ENCODE measurements at places on chromosomes 2 and 18.

DNA sequence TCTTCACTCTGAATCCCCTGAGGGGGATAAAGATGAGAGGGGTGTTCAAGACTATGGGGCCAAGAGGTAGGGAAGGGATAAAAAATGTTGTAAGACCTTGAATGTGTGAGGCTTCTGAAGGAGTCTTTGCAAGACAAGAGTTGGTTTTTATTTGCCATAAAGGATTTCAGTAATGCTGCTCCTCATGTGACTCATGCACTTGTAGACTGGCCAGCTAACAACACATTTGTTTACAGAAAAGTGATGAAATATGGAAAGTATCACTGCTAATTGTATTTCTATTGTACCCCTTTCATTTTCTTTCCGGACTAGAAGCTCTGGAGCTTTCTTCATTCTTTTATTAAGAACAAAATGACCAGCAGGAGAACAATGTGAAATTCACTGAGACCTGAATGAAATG is 782.1 kb downstream of the EPHA4 start:
- no peak for DNase-seq

DNA sequence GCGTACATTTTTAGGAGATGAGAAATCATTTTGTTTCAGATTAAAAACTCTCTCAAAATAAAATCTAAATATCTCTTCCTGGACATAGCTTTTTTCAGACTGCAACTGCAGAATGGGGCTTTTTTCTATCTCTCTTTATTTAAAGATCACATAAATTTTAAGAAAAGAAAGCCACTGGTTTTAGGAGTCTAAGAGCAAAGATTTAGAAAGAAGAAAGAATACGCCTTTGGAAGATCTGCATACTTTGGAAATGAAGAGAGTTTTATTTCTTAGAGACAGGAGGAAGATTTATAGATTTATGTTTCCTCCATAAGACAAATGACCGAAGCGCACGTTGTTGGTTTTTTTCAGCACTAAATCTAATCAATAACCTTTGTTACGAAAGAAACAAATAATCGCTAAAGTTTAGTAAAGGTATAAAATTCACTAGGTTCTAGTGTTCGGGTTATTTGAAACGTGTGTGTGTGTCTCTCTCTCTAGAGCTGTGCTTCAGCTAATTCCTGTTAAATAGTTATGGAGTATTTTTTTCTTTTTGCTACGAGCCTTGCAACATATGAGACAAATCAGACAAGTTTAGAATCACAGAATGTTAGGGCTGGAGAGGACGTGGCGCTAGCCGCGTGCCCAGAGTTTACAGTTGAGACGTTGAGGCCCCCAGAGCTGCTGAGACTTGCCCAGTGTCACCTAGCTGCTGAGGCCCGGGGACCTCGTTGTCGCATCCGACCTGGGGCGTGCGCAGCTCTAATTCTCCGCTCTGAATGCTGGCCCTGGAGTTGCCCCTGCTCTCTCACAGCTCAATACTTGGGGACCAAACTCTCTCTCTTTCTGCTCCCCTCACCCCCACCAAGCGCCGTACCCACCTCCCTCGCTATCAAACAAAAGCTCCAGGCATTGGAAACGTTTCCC is 69.9 kb downstream of the CTAGE1 start:
- no peak for DNase-seq

- DNase-seq, result no peak
Observed at GRCh38 chr18:3120356-3120755, 99.4 kb downstream of the MYOM1 start.

DNA sequence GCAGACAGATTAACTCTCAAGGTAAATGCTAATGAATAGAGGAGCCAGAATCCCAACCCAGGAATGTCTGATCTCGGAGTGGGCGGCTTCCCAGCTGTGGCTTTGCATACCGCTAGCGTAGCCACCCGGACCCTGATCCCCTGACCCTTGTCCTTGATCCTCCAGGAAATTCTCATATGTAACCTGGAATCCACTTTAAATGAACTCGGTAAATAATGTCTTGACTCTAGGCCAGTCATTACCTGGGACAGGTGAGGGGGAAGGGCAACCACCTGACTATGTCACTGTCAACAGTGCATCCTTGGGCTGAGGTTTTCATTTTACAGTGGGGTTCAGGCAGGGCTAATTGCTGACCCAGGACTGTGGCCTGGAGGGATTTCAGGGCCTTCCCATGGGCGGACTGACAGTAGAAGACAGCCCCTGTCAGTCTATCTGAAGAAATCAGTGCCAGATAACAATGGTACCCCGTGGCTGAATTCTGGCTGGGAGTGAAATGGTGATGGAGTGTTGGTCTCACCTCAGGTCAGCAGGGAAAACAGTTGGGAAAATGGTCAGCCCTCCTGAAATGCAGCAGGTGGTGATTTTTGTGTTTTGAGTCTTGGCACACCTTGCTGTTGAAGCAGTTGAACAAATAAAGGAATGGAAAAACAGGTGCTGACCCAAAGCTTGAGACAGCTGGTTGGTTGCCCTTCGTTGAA is 9.6 kb downstream of the ACKR3 start:
- no peak for DNase-seq

DNA sequence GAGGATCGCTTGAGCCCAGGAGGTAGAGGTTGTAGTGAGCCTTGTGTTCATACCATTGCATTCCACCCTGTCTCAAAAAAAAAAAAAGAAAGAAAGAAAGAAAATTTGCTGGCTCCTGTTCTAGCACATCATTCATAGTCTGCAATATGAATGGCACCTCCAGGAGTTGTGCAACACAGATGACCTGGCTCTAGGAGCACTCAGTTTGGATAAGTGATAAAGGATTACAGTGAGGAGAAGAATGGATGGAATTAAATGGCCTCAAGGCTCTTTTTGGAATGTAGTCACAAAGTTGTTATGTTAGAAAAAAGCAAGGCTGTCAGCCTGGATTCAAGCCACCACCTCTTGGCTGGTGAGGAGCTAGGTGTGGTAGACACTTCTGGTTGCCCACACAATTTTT is 21.5 kb upstream of the SPRED2 start:
- peak; percentile 29 for DNase-seq

DNA sequence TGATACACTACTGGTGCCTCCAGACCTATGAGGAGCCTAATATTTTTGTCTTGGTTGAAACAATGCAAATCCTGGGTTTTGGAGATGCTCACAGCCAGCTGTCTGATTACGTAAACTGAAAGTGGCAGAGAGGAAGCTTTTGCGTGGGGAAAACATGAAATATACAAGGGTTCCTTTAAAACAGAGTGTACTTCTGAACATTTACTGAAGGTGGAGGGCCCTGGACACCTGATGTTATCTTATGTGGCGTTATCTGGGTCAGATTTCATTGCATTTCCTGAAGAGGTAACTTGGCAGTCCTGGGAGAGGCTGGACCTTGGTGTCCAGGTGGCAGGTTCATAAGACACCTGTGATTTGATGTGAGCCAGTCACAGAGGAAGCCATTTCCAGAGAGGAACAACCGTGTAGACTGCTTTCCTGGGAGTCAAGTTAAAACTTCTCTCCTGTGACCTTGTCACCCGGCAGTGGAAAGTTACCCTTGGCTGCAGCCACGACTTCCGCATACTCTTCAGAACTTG is 105.0 kb downstream of the NEDD4L start:
- no peak for DNase-seq

DNA sequence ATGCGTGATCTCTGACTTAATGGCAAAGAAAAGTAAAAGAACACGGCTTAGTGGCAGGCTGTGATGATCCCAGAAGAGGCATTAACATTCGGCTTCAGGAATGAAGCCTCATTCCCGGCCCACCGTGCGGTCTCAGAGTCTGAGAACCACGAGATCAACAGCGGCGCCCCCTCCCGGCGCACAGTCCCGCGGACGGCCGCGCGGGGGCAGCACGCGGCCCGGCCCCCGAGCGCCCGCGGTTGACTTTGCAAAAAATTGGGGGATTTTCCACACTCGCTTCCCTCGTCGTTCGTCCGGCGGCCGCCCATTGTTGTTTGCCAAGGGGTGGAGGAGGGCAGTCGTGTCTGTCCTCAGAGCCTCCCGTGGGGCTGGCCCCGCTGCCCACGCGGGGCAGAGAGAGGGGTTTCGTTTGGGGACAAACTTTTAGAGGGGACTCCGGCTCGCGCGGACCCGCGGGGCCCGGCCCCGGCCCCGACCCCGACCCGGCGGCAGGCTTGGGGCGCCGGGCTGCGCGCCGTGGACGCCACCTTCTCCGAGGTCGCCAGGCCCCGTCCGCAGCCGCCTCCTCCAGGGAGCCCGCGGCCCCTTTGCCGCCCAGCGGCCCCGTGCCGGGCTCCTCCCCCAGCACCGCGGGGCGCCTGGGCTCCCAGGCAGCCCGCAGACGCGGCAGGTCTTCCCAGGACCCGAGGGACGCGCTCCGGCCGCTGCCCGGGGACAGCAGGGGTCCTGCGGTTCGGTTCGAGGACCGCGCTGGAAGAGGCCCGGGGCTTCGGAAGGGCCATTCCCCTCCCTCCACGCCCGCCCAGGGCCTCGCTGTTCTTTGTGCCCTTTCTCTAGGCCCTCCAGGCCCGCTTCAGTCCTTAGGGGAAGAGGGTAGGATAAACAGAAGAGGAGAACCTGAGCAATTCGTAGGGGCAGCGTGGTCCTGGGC is 3.4 kb upstream of the HS6ST1 start:
- peak; percentile 80 for DNase-seq

DNA sequence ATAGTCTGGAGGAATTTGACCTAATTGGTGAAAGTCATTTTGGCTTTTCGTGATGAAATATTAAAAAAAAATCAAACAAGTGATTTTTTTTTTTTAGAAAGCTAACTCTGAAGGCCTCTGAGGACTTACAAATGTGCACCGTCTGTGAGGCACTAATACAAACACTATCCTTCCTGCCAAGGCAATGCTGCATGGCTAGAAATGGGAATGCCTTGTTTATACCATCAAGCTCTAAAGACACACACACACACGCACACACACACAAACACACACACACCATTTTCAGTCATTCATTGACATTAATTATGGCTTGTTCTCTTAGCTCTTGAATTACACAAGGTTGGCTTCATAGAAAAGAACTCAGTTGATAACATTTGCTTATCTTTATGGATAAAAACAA is 1242.0 kb upstream of the ACVR2A start:
- no peak for DNase-seq

- no peak for DNase-seq
Observed at GRCh38 chr2:2719781-2720180, 388.7 kb upstream of the MYT1L start.

GRCh38 chr2:140200307-140200706 is 1420.1 kb upstream of the NXPH2 start:
- DNase-seq, result no peak
